Fibroblast of pulmonary artery (primary cell): ENCODE measurements at places on chromosomes 4 and X.
A peak's percentile ranks its signal among the peaks of the same experiment; 100 is the strongest.

- peak; percentile 73 for DNase-seq
Observed at GRCh38 chrX:9899640-9900111, 67.5 kb upstream of the CLDN34 start.

DNA sequence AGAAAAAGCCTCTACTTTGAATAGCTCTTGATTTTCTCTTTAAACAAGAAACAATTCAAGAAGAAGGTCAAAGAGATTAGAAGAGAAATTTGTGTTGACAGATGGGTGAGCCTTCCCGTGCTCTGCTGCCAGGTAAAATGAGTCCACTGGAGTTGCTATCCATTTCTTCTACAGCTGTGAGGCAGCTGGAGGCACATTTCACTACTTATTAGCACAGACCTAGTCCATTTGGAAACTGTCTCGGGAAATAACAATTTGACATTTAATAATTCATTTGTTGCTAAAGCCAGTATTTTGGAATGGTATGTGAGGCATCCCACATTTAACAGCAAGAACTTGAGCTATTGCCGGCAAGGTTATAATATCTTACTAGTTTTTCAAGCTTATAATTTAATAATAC, 396.8 kb upstream of the GRIA3 start:
- peak; percentile 0 for DNase-seq

DNA sequence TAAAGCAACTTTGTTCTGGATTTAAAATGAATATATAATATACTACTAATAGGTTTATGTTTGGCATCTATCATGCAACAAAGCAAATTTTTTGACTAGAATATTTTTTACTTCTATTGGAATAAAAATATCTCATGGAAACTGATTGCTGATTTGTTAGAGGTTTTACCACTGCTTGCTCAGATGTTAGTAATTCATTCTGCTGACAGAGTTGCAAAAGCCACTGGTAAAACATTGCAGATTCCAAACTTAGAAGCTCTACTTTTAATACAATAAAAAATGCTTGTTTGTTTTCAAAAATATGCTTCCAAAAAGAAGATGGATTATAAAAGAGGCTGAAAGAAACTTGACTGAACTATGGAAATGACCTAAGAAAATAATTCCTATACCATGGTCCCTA, 795.2 kb downstream of the PCDH18 start:
- DNase-seq, result no peak

GRCh38 chr4:55926610-55927009, 22.1 kb upstream of the CEP135 start:
- DNase-seq, result no peak

GRCh38 chrX:149074398-149074797, 430.7 kb downstream of the IDS start:
- DNase-seq, result peak; percentile 82

- no peak for DNase-seq
Observed at GRCh38 chr4:128315756-128316520, 28.3 kb upstream of the PGRMC2 start.

DNA sequence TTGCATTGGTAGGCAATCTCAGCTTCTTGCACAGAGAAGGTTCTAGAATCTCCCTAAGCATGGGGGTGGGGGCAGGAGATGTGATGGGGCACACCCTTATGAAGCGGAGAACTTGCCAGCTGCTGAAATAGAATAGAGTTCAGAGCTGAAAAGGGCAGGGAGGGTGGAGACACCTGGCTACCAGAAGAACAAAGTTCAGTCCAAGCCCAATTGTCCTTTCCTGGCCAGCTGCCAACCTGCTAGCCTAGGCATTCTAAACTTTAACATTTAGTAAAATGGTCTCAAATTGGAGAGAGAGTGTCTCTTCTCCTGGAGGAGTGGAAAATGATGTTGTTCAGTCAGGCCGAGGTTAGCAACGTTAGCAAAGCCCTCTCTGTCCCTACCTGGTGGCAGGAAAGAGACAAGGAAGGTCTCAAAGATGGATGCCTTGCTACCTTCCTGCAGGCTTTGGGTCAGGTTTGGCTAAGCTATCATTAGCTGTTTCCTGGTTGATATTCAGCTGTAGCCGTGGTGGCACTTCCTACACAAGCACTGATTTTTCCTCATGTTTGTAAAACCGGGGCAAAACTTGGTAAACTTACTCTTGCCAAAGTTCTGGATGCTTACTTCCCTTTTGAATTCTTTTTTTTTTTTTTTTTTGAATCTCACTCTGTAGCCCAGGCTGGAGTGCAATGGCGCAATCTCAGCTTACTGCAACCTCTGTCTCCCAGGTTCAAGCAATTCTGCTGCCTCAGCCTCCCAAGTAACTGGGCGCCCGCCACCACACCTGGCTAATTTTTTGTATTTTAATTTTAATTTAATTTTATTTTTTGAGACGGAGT, 34.7 kb upstream of the NYX start:
- no peak for DNase-seq

DNA sequence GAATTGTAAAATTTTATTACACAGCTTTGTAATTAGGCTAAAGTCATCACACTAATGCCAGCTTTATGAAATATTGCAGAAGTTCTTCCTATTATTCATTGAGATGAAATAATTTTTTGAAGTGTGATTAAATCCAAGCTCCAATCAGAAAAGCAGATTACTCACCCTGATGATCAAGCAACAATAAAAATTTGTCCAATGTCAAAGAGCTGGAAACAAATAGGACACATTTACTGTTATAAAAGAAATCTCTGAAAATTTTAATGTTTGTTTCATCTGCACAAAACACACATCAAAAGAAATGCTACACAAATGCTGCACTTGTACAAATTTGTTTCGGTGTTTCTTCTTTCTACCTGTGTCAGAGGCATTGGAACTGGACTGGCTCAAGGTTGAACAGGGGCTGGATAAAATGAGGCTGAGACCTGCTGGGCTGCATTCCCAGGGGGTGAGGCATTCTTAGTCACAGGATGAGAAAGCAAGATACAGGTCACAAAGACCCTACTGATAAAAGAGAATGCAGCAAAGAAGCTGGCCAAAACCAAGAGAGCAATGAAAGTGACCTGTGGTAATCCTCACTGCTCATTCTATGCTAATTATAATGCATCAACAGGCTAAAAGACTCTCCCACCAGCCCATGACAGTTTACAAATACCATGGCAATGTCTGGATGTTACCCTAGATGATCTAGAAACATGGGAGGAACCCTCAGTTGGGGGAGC, 78.3 kb downstream of the GASK1B start:
- DNase-seq, result peak; percentile 62

- DNase-seq, result peak; percentile 34
Observed at GRCh38 chr4:122827258-122827878, 737 bp downstream of the FGF2 start.

DNA sequence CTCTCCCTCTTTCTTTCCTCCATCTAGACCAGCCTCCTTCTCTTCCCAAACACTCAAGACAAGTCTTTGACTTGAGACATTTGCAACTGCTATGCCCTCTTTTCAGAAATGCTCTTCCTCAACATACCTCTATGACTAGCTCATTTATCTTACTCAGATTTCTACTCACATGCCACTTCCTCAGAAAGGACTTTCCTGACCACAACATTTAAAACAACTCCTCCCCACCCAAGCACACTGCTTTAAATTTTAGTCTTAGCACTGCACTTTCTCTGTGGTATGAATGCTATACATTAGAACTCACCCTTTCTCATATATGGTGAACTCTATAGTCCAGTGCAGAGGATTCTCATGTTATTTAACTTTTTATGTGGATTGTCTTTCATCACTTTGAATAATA, 28.4 kb upstream of the SULT1E1 start:
- DNase-seq, result peak; percentile 16

DNA sequence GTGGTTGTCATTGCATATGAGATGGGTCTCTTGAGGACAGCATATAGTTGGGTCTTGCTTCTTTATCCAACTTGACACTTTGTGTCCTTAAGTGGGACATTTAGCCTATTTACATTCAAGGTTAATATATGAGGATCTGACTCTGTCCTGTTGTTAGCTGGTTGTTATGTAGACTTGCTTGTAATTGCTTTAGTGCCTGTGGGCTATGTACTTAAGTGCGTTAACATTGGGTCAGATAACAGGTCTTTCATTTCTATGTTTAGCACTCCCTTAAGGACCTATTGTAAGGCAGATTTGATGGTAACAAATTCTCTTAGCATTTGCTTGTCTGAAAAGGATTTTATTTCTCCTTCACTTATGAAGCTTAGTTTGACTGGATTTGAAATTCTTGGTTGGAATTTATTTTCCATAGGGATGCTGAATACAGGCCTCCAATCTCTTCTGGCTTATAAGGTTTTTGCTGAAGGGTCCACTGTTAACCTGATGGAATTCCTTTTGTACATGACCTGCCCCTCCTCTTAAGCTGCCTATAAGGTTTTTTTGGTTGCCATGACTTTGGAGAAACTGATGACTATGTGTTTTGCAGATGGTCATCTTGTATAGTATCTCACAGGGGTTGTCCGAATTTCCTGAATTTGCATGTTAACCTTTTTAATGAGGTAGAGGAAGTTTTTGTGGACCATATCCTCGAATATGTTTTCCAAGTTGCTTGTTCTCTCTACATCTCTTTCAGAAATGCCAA, 162.0 kb downstream of the NKX6-1 start:
- no peak for DNase-seq

DNA sequence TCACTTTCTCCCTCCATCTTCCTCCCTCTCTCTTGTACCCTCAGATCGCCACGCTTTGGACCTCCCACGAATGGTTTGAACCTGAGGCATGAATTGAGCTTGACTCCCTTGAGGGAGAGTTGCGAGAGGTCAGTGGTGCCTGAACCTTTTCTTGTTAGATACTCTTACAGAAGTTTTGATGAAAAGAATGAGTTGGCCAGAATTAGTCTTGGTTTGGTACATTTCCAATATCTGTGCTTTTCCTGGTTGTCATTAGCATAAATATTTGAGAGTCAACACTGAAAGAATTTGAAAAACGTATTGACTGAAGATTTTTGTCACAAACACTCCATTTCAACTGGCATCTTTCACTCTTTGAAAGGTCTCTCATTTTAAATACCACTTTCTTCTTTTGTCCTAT, 510.6 kb upstream of the DIPK2B start:
- DNase-seq, result no peak

- DNase-seq, result peak; percentile 49
Observed at GRCh38 chr4:38073596-38074234, 113.5 kb downstream of the PTTG2 start.

DNA sequence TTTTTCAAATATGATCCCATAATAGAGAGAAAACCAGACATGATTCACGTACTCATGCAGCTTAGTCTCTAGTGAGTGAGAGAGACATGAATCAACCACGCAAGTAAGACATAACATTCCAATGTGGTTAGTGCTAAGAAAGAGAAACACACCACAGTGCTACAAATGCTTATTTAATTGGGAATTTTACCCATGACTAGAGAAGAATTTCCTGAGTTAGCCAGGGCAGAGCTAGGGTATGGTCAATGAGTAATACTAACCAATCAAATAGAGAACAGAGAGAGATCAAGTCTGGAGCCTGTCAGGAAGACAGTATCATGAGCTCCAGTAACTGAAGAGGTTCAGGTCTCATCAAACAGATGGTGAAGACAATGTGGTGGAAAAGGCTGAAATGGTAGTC, 495.2 kb downstream of the PDGFC start:
- peak; percentile 90 for DNase-seq

DNA sequence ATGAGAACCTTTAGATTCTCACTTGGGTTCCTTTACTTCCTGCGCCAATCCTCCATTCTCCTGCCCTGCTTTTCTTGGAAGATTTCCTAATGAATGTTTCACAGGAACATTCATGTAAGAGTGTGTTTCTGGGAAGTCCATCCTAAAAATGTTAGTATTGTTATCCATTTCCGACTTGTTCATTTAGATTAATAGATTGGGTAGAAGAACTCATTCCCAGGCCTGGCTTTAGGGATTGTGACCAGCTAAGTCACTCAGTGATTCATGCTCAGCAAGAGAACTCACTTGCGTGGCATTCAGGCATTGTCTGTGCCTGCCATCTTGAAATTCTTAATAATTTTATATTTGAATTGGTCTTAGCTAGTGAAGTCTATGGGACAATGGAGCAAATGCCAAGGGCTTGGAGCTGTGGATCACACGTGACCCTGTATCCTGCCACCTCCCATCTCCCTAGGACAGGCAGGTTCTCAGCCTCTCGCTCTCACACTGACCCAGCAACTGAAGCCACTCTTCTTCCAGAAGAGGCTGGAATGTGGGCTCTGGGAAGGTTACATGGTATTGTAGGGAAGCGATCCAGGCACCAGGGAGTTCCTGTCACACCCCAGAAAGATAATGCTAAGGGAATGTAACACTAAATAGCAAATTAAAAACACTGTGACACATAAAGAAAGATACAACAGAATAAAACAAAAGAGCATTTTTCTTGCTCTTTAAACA, 562.1 kb downstream of the TMA16 start:
- DNase-seq, result no peak

- DNase-seq, result no peak
Observed at GRCh38 chr4:83456184-83456501, 285 bp downstream of the MRPS18C start.

GRCh38 chr4:7101692-7102515, 34.0 kb upstream of the GRPEL1 start:
- DNase-seq, result peak; percentile 61

- no peak for DNase-seq
Observed at GRCh38 chr4:21946858-21947257, 1.7 kb downstream of the KCNIP4 start.

GRCh38 chr4:11724731-11725130, 296.0 kb upstream of the HS3ST1 start:
- DNase-seq, result peak; percentile 52

- DNase-seq, result no peak
Observed at GRCh38 chrX:134255555-134255954, 18.6 kb downstream of the CCDC160 start.

GRCh38 chr4:43690116-43690515, 758.5 kb downstream of the KCTD8 start:
- peak; percentile 4 for DNase-seq

DNA sequence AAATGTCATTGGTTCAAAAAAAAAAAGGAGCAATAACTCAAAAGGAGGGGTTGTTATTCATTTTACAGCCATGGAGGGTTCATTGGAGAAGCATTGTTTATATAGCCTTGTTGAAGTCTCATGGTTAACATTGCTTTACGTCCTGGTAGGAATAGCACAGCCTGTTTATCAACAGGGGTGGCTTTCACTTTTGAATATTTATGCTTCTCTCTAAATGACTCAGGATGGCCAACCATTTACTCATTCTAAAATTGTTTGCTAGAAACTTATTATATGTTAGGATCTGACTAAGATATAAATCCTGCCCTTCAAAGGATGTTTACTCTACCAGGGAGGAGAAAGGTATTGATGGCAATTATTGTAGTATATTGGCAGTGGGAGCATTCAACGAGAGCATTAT, 534.1 kb upstream of the GALNTL6 start:
- no peak for DNase-seq

GRCh38 chrX:78119521-78120227, 15.6 kb downstream of the PGK1 start:
- peak; percentile 20 for DNase-seq

DNA sequence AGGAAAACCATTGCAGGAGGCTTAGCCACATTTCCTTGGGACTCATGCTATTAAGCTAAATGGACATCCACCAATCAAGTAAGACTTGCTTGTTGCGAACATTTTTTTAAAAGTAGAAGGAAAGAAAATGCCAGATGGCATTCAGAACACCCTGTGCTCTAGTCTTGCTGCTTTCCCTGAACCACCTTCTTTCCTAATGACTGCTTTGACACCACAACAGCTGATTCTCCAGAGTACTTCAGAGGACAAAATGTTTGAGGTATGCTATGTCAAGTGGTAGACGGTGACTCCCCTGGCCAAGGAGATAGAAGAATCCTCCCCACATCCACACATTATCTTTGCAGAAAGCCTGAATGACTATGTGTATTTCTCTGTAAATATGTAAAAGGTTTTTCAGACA, 65.4 kb downstream of the ANK2 start:
- no peak for DNase-seq
